AG10803 (cell line): ENCODE measurements at places on chromosomes 12 and 14.

DNA sequence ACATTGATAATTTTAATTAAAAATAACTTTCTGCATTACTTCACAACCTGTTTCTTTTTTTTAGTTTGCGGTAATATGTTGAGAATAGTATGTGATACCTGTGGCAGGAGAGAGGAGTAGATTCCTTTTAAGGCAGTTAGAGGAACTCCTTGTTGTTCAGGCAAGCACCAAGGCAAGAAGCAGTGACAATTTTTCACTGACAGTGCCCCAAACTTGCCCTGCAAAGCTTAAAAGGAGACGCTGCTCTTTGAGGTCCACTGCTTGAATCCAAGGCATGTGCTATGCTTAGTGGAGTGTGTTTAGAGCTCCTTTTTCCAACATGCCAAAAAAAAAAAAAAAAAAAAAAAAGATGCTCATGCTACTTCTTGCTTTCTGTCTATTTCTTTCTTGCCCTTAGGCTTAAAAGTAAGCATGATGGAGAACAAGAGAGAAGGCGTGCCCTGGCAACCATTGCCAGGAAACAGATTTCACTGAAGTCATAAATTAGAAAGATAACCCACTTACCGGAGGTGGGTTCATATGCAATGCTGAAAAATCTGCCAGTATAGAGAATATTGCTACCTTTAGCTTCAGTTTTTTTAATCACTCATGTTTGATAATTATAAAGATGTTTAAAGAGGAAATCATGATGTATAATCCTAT lies 58.3 kb upstream of the DYRK2 start:
- no peak for DNase-seq

DNA sequence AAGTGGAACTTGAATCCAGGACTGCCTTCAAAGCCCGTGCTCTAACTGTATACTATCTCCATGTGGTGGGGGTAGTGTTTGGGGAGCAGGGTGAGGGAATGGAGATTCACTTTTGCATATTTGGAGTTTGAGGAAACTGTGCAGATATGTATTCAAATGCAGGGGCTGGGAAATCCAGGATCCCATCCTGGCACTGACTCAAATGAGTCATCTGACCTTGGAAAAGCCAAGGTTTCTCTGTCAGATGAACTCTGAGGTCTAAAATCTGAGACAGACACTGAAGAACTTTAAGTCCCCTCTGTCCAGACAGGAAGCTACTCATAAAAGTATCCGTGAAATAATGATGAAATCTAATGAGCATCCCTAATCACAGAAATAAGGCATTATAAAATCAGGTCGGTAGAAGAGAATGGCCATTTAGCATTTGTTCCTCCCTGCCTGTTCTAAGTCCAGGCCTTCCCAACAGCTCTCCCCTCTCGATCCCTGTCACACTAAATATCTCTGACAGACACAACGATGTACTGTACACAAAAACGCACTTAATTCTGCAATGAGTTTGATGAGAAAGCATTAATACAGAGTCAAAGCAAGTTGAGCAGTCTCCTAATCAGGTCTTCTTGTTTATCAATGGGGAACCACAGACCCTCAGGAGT lies 14.4 kb downstream of the NIN start:
- peak; percentile 46 for DNase-seq

DNA sequence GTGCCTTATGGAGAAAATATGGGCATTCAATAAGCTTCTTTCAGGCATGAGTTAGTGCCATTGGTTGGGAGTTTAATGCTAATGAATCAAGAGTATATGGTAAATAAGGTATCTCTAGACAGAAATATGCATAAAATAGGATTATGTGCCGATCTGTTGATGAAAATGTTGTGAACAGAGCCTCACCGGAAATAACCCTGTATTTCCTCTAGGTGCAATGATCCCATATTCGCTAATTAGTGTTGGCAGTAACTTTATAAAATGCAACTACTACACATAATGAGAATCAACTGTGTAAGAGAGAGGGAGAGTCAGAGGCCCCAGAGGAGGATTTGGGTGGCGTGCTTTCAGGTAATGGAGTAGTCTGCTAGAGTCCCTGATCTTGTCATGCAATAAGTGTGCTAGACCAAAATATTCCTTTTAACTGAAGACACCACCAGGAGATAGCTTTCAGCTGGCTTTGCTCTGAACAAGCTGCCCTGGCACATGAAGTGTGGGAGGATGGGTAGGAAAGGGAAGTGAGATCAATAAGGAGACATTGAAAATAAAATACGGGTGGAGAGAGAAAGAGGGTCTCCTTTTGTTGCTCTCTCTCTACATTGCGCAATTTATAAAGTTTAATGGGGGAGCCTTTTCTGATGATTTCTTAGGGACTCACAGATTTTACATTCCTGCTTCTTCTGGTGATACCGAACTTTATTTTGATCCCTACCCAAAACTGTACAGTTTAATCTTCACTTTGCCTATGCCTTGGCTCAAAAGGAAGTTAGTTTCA lies 68.6 kb upstream of the PLXNC1 start:
- no peak for DNase-seq

- no peak for DNase-seq
Observed at GRCh38 chr12:66919466-66919865, 240.6 kb upstream of the GRIP1 start.

DNA sequence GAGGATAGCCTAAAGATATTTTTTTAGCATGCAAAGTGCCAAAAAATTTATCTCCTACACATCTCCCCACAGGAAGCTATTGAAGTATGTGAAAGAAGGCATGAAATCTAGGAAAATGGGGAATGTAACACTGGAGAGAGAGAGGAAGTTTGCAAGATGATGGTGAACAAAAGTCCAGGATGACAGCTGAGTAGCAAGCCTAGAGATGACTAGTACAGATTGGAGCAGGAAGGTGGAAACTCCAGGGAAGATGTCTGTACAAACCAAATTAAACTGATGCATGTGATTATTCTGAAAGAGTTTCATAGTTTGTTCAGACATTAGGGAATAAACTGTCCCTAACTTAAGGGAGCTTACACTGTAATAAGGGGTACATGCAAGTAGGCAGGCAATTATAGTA lies 99.3 kb downstream of the RAD51B start:
- DNase-seq, result no peak

DNA sequence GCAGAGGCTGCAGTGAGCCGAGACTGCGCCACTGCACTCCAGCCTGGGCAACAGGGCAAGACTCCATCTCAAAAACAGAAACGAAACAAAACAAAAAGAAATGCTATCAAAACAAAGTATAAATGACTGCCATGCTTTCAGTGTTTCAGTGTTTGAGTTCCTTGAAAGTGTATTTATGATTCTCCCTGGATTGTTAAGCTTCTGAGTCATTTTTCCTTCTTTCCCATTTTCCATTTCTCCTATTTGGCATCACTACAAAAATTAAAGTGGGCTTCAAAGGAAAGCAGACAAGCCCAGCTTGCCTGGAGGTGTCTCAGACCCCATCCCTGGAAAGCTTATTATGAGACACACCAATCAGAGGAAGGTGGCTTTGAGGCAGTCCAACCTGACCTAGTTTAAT lies 35.1 kb downstream of the NIN start:
- no peak for DNase-seq

DNA sequence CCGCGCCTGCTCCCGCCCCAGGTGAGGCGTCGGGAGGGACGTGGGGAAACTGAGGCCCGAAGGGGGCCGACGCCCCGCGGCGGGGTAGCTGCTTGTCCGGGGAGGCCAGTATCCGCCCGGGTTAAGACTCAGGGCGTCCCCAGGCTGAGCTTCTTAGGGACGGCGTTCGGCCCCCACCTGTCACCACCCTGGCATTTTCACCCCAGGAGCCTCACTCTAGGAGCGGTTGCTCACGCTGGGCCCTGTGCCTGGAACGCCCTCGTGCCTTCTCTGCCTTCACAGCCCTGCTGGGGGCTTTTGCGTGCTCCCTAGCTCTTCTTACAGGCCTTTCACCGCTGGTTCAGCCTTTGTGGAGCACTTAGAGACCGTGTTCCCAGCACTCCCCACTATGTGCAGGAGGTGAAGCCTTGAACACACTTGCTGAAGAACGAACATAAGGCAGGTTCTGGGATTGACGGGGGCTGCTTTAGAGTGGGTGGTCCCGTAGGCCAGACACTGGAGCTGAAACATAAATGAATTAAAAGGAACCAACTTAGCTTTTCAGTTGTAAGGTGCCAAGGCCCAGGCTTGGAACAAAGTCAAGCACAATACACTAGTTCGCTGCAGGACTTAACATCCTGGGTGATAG lies 601 bp downstream of the ZNF839 start:
- DNase-seq, result peak; percentile 60

GRCh38 chr14:23605931-23606585 lies 27.5 kb upstream of the JPH4 start:
- no peak for DNase-seq

DNA sequence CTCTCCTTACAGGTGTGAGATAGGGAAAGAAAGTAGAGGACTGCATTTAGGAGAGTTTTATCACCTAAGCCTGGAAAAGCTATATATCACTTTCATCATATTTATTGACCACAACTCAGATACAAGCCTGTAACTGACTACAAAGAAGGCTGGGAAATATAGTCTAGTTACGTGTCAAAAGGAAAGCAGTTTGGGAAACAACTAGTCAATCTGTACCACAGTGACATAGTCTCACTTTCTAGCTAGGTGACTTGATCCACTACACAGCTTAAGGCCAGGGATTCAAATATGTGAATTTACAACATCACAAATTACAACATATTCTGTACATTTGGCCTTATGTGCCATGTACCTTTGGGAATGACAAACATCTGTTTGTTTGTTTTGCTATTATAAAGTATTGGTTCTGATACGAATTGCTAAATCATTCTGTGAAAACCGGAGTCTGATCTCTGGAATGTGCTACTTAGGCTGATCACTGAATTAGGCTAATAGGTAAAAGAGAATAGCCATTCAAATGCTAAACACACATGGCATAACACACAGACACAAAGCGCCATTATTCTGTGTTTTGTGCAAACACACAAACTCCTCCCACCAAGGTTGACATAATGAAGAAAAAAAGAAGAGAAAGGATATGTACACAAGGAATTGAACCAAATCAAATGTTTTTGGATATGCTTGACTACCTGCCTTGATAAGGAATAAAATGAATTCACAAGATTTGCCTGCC lies 279.8 kb downstream of the DUSP6 start:
- DNase-seq, result no peak

- DNase-seq, result no peak
Observed at GRCh38 chr12:115657081-115658013, 620.1 kb downstream of the MED13L start.

DNA sequence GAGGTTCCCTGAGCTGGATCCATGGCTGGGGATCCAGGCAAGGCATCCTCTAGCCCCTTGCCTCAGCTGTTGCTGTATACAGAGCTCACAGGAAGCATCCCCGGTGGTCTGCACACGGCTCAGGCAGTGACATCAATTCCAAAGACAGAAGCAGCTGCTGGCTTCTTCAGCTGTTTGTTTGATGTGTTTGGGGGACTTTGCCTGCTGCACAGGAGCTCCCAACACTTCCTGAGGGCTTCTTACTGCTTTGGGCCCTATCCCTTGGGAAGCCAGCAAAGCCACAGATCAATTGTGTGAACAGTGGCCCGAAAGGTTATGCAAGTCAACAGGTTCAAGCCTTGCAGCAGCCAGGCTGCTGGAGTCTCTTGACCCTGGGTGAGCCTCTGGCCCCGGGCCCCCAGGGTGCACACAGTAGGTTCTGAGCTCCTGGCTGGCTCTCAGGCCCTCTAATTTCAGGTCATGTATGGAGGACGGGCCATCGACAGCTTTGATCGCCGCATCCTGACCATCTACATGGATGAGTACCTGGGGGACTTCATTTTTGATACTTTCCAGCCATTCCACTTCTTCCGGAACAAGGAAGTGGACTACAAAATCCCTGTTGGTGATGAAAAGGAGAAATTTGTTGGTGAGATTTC lies 42.6 kb downstream of the CCDC92 start:
- DNase-seq, result no peak

DNA sequence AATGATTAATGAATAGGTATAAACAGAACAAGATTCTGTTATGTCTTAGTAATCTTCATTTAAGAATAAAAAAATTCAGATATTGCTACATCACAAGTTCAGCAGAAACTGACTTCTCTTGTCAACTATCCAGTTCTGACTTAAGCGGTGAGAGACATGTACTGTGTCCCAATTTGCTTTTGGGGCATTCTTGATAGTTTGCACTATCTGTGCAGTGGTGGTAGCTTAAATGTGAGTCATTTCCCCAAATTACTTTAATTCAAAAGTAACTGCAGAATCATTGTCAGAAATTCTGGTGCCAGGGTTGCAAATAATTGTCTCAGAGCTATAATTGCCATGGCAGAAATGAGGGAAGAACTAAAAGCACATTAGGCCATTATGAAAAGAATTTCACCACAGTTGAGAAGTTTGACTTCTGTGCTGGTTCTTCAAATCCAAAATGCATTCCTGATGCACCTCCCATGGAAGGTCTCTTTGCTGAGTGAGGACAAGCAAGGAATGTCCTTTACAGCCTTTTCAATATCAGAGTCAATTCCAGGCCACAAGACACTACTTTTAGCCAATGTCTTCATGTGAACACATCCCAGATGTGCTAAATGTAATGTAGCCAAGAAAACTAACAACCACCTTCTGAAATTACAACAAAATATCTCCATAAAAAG lies 304.7 kb downstream of the SSPN start:
- peak; percentile 69 for DNase-seq

DNA sequence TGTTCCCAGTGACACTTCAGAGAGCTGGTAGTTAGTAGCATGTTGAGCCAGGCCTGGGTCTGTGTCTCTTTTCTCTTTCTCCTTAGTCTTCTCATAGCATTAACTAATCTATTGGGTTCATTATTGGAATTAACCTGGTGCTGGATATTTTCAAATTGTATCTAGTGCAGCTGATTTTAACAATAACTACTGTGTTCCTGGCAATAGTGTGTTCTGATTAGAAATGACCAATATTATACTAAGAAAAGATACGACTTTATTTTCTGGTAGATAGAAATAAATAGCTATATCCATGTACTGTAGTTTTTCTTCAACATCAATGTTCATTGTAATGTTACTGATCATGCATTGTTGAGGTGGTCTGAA lies 3.0 kb downstream of the FOS start:
- DNase-seq, result no peak

DNA sequence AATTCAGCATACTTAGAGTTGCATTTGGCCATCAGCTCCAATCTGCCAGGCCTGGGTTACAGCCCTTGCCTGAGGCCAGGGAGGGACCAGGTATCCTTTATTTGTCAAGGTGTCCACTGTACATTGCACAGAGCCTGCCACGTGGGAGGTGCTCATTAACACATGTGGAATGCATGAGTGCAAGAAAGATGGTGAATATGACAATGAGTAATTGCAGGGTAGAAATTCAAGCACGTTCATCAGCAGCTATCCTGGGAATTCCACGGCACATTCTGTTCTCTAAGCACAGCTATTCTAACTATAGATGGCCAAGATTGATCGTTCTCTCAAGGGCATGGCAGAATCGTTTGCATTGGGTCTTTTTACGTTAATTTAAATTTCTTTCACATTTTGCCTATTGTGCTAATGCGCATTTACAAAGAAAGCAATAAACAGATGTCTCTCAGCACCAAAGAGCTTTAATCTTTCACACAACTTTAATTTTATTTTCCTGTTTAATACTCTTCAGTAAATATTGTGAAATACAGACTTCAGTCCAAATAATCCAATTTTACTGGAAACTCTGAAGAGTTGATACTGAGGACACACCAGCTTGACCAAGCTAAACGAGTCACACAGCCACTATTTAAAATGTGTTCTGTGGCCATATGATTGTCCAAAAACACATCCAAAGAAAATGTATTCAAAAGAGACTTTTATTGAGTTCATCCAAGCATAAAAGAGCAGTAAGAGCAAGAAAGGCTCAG lies 1025.7 kb upstream of the TMEM132C start:
- peak; percentile 34 for DNase-seq
